ENCODE measurements at places on chromosomes 5 and 9. TPM values are rescaled to one million over a fixed set of nuclear protein-coding genes. Genes with fewer than 3 reads are reported as not detected.
A peak's percentile ranks its signal among the peaks of the same experiment; 100 is the strongest.

- no peak for DNase-seq
- H3K27me3 ChIP-seq: no peaks in the 10 kb centered on the region
- no peak overlapping the region for H3K27ac ChIP-seq
- H3K4me1 ChIP-seq: peaks cover 11% of the 10 kb centered on the region
Observed at GRCh38 chr5:111699976-111700375, 57.0 kb downstream of the NREP start.

DNA sequence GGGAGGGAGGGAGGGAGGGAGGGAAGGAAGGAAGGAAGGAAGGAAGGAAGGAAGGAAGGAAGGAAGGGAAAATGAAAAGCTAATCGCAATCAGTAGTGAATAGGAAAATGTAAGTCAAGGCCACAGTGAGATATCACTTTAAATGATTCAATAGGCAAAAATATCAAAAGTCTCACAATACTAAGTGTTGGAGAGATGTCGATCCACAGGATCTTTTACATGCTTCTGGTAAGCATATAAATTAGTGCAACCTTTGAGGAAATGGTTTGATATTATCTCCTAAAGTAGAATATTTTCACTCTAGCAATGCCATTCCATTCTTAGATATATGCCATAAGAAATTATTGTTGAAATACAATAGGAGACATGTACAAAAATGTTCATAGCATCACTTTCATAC is 58.4 kb downstream of the FRMD3 start:
- no peaks in the 10 kb centered on the region for H3K36me3 ChIP-seq
- no peak overlapping the region for H3K27ac ChIP-seq
- no peaks in the 10 kb centered on the region for H3K27me3 ChIP-seq
- DNase-seq: no peak
- H3K4me1 ChIP-seq: no peaks in the 10 kb centered on the region
- H3K4me3 ChIP-seq: no peak overlapping the region

- H3K27me3 ChIP-seq: no peaks in the 10 kb centered on the region
- H3K4me1 ChIP-seq: no peaks in the 10 kb centered on the region
- no peak overlapping the region for H3K4me3 ChIP-seq
- H3K27ac ChIP-seq: no peak overlapping the region
Observed at GRCh38 chr5:153039501-153039900, 451.0 kb upstream of the GRIA1 start.

DNA sequence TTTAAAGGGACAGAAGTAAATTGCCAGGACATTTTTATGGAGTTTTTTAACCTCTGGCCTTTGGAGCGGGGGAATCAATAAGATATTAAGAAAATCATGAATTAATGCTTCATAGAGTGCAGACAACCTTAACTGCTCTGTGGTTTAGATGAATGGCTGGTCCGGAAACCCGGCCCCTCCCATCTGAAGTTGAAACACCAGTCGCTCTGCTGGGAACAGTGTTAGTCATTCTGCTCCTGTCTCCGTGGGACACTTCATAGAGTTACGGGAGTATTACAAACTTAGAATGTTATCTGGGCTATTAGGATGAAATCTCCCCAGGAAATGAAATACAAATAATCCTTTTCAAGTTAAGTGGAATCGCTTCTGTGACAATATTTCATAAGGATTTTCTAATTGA is 110.1 kb upstream of the IRX2 start:
- DNase-seq: no peak

DNA sequence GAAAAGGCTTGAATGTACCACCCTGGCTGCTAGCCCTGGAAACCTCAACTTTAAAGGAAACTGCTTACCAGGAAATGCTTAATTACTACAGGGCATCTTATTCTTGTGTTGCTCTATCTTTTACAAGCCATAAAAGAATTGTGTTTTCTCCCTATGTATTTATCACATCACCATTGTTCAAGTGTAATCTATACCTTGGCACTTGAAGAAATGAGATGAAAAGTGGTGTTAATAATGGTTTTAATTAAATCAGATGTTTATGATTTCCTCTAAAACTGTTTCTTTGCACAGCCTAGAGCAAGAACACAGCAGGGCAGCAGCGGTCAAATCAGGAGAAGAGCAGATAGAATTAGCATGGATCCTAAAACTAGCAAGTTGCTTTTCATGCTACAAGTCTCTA is 131.8 kb upstream of the RGMB start:
- H3K4me3 ChIP-seq: no peak overlapping the region
- H3K36me3 ChIP-seq: no peaks in the 10 kb centered on the region
- H3K27me3 ChIP-seq: no peaks in the 10 kb centered on the region
- DNase-seq: no peak
- no peaks in the 10 kb centered on the region for H3K4me1 ChIP-seq

The KLF9 gene
- total RNA-seq: 76.7 TPM

DNA sequence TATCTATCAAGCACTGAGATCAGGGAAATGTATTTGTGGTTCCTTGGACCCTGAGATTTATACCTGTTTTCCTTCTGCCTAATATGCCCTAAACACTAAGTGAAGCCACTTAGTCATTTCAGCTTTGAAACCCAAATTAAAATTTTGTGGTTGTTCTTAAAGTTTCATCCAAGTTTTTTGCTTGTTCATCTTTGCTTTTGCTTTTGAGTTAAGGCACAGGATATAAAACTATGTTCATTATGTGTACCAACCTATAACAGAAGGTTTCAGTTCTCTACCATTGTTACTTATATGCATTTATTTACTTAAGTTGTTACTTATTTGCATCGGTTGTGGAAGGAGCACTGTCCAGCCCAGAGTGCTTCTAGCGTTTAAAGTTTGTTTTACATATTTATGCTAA is 382.3 kb downstream of the PTPRD start:
- no peak for DNase-seq
- H3K4me3 ChIP-seq: no peak overlapping the region
- no peaks in the 10 kb centered on the region for H3K36me3 ChIP-seq
- no peaks in the 10 kb centered on the region for H3K27me3 ChIP-seq
- no peaks in the 10 kb centered on the region for H3K4me1 ChIP-seq

DNA sequence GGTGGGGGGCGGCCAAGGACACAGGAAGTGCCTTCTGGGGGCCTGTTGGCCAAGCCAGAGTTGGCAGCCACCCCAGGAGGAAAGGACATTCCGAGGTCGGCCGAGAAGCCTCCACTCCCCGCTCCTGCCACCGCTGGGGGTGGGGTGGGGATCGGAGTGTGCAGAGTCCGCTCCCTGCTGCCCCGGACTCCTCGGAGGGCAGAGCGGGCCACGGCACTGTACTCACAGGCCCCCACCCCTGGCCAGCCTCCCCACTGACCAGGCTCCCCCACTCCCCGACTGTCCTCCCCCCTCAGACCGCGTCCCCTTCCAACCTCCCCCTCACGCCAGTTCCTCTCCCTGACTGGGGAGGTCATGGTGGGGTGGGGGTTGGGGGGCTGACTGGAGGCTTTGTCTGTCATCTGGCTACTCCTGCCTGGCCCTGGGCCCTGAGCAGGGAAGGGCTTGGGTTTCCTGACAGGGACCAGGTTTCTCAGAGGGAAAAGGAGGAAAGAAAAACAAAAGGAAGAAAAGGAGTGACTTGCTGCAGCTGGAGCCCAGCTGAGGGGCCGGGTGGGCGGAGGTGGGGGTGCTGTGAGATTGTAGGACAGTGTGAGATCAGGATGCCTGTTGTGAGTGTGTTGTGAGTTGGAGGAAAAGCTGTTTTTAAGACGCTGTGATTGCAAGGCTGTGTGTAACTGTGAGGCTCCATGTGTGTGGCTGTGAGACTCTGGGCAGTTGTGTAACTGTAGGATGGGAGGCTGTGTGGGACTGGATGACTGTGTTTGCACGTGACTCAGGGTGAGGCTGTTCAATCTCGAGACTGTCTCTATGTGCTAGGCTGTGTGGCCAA is 29.7 kb downstream of the CNTFR start:
- H3K4me1 ChIP-seq: peaks cover 33% of the 10 kb centered on the region
- H3K27me3 ChIP-seq: no peaks in the 10 kb centered on the region
- peak; percentile 73 for DNase-seq
- peak overlapping the region; percentile 50 for H3K27ac ChIP-seq

- no peaks in the 10 kb centered on the region for H3K36me3 ChIP-seq
- H3K4me1 ChIP-seq: no peaks in the 10 kb centered on the region
- DNase-seq: no peak
- no peaks in the 10 kb centered on the region for H3K27me3 ChIP-seq
- no peak overlapping the region for H3K4me3 ChIP-seq
- no peak overlapping the region for H3K27ac ChIP-seq
Observed at GRCh38 chr9:35432076-35432475, 57.8 kb upstream of the RUSC2 start.

DNA sequence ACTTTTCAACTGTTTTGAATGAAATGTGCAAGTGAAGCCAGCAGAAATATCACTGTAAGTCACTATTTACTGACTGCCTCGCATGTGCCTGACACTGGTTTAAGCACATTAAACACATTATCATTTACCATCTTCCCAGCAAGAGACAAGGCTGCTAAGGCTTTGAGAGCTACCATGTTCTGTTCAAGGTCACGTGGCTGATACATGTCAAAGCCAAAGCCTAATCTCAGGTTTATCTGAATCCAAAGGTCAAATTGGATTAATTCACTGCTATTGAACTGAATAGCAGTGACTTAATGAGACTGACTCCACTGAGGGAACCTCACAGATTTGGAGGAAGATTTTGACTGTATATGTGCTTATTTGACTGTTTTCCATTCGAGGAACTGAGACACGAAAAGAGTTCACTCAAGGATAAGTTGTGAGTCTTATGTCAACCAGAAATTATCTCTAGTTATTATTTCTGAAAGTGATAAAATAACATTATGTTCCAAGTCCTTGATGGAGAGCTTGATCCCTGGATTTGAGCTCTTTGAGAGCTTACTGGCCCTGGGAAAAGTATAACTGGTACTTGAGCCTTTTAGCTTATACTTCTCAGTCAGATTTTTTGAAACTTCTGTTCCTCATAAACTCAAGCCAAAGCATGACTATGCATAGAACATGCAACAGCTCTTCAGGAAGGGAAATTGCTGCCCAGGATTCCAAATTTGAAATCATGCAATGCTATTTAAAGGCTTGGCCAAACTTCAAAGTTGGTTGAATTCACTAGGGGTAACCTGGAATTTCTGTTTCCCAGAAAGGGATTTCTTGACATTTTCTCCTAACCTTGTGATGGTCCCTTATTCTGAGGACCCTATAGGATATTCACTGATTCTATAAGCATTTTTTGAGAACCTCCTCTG is 23.4 kb upstream of the ARHGAP26 start:
- no peaks in the 10 kb centered on the region for H3K36me3 ChIP-seq
- DNase-seq: no peak
- H3K4me1 ChIP-seq: no peaks in the 10 kb centered on the region

The CDH6 gene
- total RNA-seq: 2.2 TPM

DNA sequence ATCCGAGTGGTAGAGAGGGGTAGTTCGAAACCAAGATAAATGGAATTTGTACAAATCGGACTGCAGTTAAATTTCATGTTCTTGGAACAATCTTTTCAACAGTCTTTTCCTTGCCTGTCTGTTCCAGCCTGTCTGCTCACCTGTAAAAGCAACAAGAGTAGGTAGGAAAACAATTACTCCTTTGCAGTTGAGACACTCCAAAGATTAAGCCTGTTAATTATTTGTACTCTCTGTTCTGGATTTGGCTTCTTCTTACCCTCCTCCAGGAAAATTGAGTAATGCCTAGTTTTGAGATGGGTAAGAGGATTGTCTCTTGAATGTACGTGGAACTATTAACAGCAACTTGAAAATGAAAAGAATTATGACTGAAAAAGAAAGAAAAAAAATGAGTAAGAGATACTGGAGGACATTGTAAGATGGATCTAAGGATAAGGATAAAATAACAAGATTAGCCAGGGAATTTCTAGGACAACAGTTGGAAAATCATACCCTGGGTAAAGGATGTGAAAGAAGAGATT is 24.3 kb downstream of the SPAAR start:
- no peaks in the 10 kb centered on the region for H3K36me3 ChIP-seq
- peaks cover 7% of the 10 kb centered on the region for H3K4me1 ChIP-seq
- no peaks in the 10 kb centered on the region for H3K27me3 ChIP-seq
- no peak overlapping the region for H3K4me3 ChIP-seq
- no peak for DNase-seq
- no peak overlapping the region for H3K27ac ChIP-seq

- H3K4me1 ChIP-seq: no peaks in the 10 kb centered on the region
- no peak overlapping the region for H3K4me3 ChIP-seq
- no peaks in the 10 kb centered on the region for H3K27me3 ChIP-seq
- no peaks in the 10 kb centered on the region for H3K36me3 ChIP-seq
- no peak for DNase-seq
Observed at GRCh38 chr5:79573983-79574890, 38.0 kb upstream of the TENT2 start.

DNA sequence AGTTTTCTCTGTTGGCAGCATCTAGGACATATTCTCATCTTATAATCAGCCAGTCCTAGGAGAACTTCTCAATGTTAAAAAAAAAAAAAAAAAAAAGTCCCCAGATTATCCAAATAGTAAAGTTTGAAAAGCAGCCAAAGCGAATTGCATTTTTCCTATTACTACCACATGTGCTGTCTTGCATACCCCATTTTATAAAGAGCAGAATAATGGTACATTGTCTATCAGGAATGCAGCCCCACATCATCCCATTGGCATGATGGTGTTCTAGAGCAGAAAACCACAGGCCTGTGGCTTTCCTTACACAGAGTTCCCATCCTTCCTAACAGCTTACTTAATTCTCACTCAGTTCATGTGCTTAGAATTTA is 381.6 kb downstream of the TMEM38B start:
- H3K27me3 ChIP-seq: no peaks in the 10 kb centered on the region
- no peak overlapping the region for H3K4me3 ChIP-seq
- no peak overlapping the region for H3K27ac ChIP-seq
- H3K4me1 ChIP-seq: no peaks in the 10 kb centered on the region
- no peaks in the 10 kb centered on the region for H3K36me3 ChIP-seq

- H3K4me3 ChIP-seq: no peak overlapping the region
- H3K27me3 ChIP-seq: no peaks in the 10 kb centered on the region
- no peaks in the 10 kb centered on the region for H3K36me3 ChIP-seq
- no peak for DNase-seq
- no peak overlapping the region for H3K27ac ChIP-seq
Observed at GRCh38 chr5:162931501-162931900, 505.9 kb upstream of the CCNG1 start.

DNA sequence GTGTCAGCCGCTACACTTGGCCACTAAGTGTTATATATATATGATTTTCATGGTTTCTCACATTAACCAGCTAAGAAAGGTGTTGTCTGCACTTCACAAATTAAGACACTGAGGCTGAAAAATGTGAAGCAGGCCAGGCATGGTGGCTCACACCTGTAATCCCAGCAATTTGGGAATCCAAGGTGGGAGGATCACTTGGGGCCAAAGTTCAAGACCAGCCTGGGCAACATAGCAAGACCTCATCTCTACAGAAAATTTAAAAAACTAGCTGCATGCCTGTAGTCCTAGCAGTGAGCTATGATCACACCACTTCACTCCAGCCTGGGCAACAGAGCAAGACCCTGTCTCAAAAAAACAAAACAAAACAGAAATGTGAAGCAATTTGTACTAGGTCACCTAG is 1.8 kb downstream of the COQ4 start:
- H3K4me1 ChIP-seq: peaks cover 38% of the 10 kb centered on the region
- H3K27me3 ChIP-seq: no peaks in the 10 kb centered on the region
- H3K36me3 ChIP-seq: peaks cover 4% of the 10 kb centered on the region
- no peak for DNase-seq
- H3K4me3 ChIP-seq: no peak overlapping the region
